ENCODE measurements at places on chromosomes 6 and 20.

- peak; percentile 27 for DNase-seq
Measured at GRCh38 chr20:57638173-57638894, 18.1 kb upstream of the ZBP1 start.

- no peak for DNase-seq
Measured at GRCh38 chr20:4763261-4763660, 41.6 kb downstream of the PRND start.

DNA sequence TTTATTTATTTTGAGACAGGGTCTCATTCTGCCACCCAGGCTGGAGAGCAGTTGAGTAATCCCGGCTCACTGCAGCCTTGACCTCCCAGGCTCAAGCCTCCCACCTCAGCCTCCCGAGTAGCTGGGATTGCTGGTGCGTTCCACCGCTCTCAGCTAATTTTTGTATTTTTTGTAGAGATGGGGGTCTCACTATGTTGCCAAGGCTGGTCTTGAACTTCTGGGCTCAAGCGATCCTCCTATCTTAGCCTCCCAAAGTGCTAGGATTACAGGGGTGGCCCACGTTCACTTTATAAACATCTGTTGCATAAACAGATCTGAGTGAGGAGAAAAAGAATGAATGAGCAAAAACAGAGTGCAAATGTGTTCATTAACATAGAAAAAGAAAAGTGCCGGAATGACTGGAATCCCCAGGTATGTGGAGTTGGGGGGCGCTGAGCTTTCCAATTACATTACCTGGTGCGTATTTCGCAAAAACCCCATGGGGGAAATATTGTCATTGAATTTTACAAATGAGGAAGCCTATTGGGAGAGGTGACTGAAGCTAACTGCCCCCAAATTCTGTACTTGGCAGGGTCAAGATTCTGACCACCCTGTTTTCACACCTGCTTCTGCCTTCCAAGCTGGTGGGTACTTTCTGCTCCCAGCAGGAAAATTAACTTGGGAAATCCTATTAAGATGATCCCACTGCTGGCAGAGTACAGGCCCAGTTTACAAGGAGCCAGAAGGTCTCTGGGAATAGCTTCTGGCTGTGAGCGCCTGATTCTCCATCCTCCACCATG lies 207.7 kb upstream of the JARID2 start:
- DNase-seq = no peak

GRCh38 chr6:21164768-21165326 lies 428.7 kb upstream of the SOX4 start:
- DNase-seq = peak; percentile 54

DNA sequence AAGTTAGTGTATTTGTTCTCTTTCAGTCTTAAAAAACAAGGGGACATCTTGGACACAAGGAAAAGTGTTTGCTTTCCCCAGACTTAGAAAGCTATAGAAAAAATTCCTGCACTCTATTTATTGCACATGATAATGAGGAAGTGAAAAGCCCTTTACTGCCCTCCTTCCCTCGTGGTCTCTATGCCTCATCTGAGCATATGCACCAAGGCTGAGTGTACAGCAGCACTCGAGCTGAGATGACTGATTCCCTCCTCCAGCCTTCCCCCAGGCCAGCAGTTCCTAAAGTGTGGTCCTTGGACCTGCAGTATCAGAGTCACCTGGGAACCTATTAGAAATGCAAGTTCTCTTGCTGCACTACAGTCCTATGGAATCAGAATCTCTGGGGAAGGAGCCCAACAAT lies 14.3 kb upstream of the LAMP5 start:
- DNase-seq = no peak

GRCh38 chr6:126886106-126886505 lies 232.4 kb upstream of the RSPO3 start:
- peak; percentile 43 for DNase-seq

GRCh38 chr6:144549837-144550747 lies 265.0 kb downstream of the UTRN start:
- no peak for DNase-seq

GRCh38 chr20:34578025-34578424 lies 19.5 kb downstream of the MAP1LC3A start:
- no peak for DNase-seq

GRCh38 chr6:130377371-130377770 lies 11.6 kb downstream of the TMEM200A start:
- peak; percentile 17 for DNase-seq

- DNase-seq = peak; percentile 8
Measured at GRCh38 chr6:148658681-148659430, 88.0 kb upstream of the UST start.

DNA sequence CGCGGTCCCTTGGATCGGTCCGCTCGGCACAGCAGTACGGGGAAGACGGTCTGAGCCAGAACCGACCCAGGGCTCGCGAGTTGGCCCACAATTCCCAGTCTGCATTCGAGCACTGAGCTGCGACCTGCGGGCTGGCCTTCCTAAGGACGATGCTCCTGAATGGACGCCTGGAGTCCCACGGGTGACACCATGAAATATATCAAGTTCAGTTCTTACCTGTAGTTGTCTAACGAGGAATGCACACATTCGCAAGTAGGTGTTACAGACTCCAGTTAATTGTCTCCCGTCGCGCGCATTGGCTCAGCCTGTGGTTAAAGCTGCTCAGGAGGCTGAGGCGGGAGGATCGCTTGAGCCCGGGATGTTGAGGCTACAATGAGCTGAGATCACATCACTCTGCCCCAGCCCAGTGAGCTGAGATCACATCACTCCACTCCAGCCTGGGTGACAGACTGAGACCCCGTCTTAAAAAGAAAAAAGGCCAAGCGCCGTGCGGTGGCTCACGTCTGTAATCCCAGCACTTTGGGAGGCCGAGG lies 802 bp downstream of the PEX7 start:
- DNase-seq = no peak

- peak; percentile 17 for DNase-seq
Measured at GRCh38 chr6:31272436-31272835, 544 bp upstream of the HLA-C start.

DNA sequence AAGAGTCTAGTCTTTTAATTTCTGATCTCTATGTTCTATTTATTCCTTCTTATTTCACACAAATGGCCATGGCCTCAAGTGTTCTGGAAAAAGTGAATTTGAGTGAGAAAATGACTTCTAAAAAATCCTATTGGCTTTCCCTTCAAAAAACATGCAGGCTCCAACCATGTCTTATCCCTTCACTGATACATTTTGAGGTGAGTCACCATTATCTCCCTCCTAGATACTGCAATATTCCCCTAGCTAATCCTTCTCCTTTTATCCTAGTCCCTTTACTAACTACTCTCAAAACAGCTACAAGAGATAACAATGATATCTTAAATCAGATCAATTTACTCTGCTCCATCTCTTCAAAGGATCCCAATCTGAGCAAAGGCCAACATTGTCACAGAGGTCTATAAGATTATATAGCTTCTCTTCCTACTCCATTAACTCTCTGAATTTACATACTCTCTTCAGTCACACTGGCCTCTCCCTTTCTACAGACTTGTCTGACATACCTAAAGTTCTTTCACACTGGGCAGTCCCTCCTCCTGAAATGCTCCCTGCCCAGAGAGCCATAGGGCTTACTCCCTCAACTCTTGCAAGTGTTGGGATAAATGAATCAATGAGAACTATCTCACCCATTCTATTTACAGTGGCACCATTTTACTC lies 129.2 kb downstream of the TENT5A start:
- DNase-seq = peak; percentile 44

Data from iris pigment epithelial cell (primary cell).